ENCODE measurements at places on chromosomes 3 and 15.

DNA sequence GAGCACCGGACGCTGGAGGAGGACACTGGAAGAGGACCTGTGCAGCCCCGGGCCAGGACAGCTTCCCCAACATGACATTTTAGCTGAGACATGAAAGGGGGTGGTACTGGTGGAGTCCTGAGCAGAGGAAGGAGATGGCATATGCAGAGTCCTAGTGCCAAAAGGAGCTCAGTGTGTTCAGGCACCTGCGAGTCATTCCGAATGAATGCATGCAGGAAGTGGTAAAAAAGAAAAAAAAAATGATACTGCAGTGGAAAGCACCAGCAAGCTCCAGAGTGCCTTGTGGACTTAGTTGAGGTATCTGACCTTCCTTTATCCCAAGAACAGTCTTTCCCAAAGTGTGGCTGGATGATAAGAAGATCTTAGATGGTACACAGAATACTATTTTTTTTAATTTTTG, 6.6 kb upstream of the ZNF148 start:
- DNase-seq: no peak

- DNase-seq: no peak
Measured at GRCh38 chr3:168048414-168049330, 47.1 kb downstream of the GOLIM4 start.

GRCh38 chr15:71138473-71138872, 23.2 kb downstream of the THSD4 start:
- no peak for DNase-seq

DNA sequence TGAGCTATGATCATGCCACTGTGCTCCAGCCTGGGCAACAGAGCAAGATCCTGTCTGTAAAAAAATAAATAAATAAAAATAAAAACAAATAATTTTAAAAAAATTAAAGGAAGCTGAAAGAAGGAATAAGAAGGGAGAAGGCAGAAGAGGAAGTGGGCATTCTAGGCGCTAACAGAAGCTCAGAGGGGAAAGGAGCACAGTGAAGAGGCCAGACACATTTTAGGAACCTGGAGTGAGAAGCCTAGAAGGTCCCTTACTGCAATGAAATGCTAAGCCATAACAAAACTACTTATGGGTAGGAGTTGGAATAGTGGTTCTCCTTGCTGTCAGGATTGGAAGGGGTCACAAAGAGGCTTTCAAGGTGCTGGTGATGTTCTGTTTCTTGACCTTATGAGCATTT, 64.0 kb downstream of the ITGB5 start:
- DNase-seq: no peak

DNA sequence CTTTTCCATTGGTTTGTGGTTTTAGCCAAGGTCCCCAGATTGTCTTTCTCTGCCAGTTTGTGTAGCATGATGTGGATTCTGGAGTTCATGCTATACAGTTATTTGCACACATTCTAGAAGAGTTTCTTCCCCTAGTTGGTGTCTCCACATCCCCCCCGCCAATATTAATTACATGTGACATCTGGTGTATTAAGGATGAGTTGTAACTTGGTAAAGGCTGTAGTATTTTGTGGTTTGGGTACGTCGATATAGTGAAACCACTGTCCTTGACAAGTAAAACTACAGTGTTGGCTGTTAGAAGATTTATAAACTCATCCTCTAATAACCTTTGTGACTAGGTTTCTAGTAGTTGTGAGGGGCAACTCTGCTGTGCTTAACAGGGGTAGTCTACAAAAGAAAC, 23.7 kb upstream of the P4HTM start:
- DNase-seq: no peak

- DNase-seq: no peak
Measured at GRCh38 chr3:186298876-186299275, 63.2 kb downstream of the DGKG start.

DNA sequence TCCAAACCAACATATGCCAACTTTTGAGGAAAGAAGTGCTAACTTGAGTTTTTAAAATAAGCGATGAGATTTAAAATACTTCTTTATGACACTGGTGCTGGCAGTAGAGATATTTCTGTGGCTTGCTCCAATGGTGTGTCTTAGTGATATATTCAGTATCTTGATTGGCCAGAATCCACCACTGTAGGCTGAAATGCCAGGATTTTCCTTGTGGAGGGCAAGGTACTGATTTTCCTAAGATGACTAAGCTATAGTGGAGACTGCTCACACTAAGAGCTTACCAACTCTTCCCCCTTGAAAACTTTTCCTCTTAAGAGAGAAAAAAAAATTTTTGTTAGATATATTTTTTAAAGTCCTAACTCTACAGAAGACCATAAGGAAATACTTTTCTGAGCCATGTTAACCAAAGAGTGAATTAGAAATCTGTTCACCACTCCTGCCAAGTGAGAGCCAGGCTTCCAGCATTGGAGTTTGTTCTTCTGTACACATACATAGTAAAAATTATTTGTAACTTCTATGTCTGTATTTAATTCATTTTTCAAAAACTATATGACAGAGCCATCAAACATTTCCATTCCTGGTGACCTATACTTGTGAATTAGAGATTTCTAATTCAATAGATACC, 109.1 kb downstream of the PPP2R3A start:
- DNase-seq: no peak

DNA sequence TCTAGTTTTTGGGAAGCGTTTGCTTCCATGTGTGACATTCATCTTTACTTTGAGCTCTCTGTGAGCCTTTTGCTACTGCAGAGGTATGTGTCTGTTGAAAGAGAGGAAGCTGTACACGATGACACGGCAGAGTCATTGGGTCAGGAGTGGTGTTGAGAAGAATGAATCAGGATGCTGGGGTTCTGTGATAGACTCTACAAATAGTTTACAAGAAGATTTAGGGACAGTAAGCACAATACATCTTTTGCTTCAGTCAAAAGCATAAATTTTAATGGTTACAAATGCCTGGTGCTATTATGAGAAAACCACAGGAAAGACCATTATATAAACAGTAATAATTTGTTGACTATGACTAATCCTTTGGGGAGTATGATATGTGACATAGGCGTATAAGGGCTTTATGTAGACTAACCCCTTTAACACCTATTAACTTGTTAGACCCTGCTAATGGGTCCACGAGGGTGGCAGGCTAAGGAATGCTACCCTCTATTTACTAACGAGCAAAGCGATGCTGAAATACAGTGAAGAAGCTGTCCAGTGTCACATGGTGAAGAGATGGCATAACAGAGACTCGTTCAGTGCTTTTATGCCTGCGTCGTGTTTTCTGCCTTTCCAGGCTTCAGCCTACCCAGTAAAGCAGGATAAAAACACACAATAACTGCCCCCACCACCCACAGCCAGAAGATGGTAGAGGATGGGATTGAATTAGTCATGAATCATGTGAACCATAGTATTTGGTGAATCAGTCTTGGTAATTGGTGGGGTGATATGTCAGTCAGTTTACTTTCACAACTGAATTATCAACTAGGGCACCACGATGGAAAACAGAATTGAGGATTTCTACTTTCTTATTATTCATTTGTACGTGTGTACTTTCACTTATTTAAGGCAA, 118.8 kb downstream of the LPP start:
- no peak for DNase-seq

- no peak for DNase-seq
Measured at GRCh38 chr3:64185436-64185835, 39.8 kb downstream of the PRICKLE2 start.

- DNase-seq: no peak
Measured at GRCh38 chr3:133895208-133896001, at the start of gene RAB6B. RAB6B (minus strand) TSS chr3:133895882; CDS start chr3:133895466, 416 bp downstream.

All from SK-N-MC (cell line).